ENCODE measurements at places on chromosomes 5 and 9. TPM values are rescaled to one million over a fixed set of nuclear protein-coding genes. Genes with fewer than 3 reads are reported as not detected.

DNA sequence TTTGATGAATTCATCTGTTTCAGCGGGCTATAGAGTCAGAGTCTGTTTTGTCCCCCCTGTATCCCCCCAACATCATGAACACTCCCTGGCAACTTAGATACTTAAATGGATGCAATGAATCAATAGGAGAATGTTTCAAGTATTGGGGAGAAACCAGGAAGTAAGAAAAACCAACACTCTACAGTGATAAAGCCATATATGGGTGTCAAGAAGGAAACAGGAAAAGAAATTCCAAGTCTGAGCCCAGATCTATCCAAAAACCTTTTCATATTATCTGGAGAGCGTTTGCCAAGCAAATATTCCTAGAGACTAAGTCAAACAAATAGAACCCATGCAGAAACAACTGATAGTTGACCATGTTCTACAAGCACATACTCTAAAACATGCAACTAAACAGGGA, 2.3 kb upstream of the GNAQ start:
- DNase-seq: no peak

- no peak for DNase-seq
Observed at GRCh38 chr5:64900618-64901017, 131.9 kb downstream of the CWC27 start.

GRCh38 chr9:124258607-124259157, 933 bp downstream of the NEK6 start:
- DNase-seq: peak; percentile 38

DNA sequence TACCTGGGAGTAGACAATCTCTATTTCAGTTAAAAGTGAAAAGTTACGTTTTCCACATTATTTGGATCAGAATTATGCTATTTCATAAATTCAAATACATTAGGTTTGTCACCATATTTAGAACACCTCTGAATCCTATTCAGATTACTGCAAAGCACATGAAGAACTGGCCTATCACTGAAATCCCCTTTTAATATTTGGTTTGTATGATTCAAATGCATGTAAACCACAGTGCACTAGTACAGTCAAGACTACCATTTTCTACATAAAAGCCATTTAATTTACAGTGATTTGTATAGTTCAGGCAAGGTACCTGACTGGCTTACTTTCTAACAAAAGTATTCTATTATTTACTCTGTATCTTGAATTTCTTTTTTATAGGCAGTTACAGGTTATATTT, 212.5 kb downstream of the MEF2C start:
- DNase-seq: no peak

DNA sequence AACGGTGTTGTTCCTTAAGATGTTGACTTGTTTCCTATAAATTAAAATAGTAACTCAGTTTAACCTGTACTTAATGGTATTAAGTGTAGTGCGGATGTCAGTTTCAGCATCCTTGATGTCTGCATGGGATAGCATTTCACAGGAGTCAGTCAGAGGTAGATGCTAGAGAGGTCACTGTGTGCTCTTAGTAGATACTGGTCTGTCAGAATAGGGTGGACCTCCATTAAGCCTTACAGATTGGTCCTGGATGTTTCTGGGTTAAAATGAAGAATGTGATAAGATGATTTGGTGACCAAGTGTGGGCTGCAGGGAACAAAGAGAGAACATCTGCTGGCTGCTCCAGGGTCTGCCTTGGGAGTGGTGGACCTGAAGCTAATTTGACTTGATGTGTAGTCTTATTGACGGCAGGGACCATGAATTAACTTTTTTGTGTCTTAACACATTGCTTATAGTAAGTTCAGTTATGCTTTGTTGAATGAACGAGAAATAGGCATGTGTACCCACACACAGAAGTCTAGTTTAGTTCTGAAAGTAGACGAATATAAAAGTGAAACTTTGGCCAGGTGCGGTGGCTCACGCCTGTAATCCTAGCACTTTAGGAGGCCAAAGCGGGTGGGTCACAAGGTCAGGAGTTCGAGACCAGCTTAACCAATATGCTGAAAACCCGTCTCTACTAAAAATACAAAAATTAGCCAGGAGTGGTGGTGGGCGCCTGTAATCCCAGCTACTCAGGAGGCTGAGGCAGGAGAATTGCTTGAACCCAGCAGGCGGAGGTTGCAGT, 12.5 kb downstream of the RAB24 start:
- no peak for DNase-seq

Gene CDKN2B-AS1
- total RNA-seq: 0.36 TPM

Gene PCA3
- 0.62 TPM for total RNA-seq

Data from endothelial cell (in vitro differentiated cells).